SJSA1 (cell line): ENCODE measurements at places on chromosomes 1 and 21. TPM values are rescaled to one million over a fixed set of nuclear protein-coding genes. Genes with fewer than 3 reads are reported as not detected.

HUNK gene
- 13.6 and 17.7 TPM in 2 replicates for total RNA-seq

DNA sequence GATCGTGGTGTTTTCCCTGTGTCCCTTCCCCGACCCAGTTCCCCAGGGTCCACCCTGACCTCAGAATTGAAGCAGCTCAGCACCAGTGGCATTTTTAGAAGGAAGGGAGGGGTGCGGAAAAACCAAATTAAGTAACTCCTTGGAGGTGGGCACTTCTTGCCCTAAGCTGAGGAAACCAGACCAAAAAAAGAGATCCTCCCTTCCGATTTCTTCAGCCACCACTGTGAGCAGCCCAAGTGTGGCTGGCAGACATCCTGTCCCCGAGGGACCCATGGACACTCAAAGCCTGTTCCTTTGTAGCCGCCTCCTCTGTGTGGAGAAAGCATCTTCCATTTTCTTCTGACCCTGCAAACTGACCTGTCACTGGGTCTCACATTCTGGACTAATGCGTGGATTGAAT, 31.3 kb downstream of the KIRREL1 start:
- no peak overlapping the region for H3K4me3 ChIP-seq
- no peak for DNase-seq
- H3K27me3 ChIP-seq = no peaks in the 10 kb centered on the region

THEM5 gene
- total RNA-seq = not detected in 2 replicates

SLC2A5 gene
- total RNA-seq = not detected in 2 replicates

- DNase-seq = no peak
- H3K4me1 ChIP-seq = peaks cover 22% of the 10 kb centered on the region
- no peak within 1 kb of the TSS for H3K27ac ChIP-seq
- H3K4me3 ChIP-seq = no peak within 1 kb of the TSS
These were observed at the start of gene ELF3 for GRCh38 chr1:202010180-202011015. Gene ELF3 (plus strand): TSS chr1:202010587. CDS start chr1:202011137, 550 bp downstream.

DNA sequence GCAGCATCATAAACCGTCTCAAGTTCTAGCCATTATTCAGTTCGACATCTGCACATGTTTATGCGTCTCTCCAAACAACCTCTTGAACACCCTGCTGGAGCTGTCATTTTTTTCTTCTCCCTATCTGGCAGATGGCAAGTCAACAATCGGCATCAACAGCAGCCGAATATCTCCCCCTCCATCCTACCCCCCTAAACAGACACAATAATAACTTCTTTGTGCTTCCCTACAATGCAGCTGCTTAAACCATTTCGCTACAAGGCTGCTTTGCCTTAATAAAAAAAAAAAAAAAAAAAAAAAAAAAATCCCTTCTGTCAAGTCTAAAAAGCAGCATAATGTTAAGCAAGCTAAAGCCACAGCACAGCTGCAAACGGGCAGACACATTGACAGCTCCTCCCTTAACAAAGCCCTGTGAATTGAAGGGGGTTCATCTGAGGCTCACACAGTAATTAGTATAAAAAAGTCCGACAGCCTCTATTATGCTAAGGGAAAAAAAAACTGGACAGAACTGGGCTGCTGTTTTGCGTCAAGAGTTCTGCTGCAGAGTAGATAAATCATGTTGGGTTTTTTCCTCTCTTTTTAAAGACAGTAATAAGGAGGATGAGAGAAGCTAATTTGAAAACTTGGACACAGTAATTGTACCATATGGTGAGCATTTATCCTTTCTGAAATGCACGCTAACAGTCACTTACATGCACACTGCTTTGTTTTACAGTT, 136.4 kb downstream of the AKT3 start:
- H3K4me3 ChIP-seq = peak overlapping the region; percentile 10; the same call in 1 of the 2 replicates
- H3K27ac ChIP-seq = peak overlapping the region; percentile 19
- H3K36me3 ChIP-seq = no peaks in the 10 kb centered on the region; the same call in 1 of the 2 replicates

DNA sequence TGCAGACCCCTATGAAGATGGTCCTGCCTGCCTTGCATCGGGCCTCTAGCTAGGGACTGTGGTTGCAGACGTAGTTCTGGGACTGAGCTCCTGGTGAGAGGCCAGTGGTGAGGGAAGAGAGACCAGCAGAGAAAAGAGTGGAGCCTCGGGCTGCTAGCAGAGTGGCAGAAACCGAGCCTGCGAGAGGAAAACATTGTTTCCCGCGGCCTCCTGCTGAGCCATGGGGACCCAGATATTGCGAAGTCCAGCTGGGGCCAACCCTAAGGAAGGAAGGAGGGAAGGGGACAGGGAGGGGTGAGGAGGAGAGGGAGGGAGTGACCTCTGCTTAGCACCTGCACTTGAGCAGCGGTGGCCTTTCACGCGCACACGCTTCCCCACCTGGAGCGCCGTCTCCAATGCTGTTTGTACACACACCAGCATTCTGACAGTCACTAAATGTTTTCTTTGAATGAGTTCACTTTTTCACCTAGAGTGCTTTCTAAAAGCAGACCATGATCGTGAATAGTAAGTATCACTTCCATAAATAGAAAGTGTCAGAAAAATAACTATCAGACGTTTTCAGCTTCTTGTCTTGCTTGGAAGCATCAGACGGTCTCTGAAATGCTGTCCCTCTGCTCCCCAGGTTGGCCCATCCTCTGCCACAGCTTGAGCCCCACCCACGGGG, 2.5 kb upstream of the FNDC10 start:
- no peaks in the 10 kb centered on the region for H3K36me3 ChIP-seq
- peaks cover 29% of the 10 kb centered on the region for H3K27me3 ChIP-seq
- peaks cover 18% of the 10 kb centered on the region for H3K4me1 ChIP-seq
- no peak overlapping the region for H3K4me3 ChIP-seq
- DNase-seq = no peak

- H3K27ac ChIP-seq = peak overlapping the region; percentile 28
- DNase-seq = no peak
- no peaks in the 10 kb centered on the region for H3K36me3 ChIP-seq
- H3K4me3 ChIP-seq = no peak overlapping the region
- peaks cover 13% of the 10 kb centered on the region for H3K4me1 ChIP-seq
These were observed 149.9 kb upstream of the CAMK1G start for GRCh38 chr1:209433649-209434031.

SPRR2E gene
- total RNA-seq = not detected in 2 replicates

DNA sequence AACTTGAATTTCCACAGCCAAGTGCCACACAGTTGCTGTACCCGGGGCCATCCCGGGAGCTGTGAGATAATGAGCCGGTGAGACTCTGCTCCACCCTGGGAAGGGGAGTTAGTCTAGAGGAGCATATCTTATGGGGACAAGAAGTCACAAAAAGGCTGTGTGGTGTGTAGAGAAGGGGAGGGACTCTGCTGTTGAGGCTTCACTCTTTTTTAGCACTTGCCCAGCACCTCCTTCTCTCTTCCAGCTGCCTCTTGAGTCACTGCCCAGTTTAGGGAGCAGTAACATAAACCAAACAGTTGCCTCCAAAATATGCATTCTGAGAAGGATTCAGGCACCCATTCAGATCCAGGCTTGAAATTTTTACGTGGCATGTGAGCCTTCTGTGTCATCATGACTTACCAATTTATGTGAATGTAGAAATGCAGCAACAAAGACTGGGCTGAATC, 744 bp upstream of the WDR26 start:
- H3K27me3 ChIP-seq = no peaks in the 10 kb centered on the region
- H3K27ac ChIP-seq = peak overlapping the region; percentile 85
- peak overlapping the region; percentile 67 for H3K4me3 ChIP-seq
- H3K36me3 ChIP-seq = peaks cover 27% of the 10 kb centered on the region

KRTAP24-1 gene
- not detected in 2 replicates for total RNA-seq

SMG5 gene
- 49.8 and 68.2 TPM in 2 replicates for total RNA-seq

CFH gene
- total RNA-seq = 75.4 and 85.4 TPM in 2 replicates

DNA sequence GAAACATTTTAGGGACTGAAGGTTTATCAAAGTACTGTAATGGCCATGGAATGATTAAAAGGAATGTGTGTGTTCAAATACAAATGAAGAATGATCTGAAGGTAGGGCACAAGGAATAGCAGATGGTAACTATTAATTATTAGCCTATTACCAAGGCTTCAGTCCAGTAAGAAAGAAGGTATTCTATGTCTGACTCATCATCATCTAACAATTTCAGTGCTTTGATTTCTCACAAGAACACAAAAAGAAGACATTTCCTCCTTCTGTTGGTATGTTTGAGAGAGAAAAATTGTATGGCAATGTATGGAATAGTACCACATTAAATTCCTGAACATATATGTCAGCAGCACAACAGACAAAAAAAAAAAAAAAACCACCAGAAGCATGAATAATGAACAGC, 57.5 kb downstream of the TYW3 start:
- H3K4me3 ChIP-seq = no peak overlapping the region
- no peaks in the 10 kb centered on the region for H3K36me3 ChIP-seq
- H3K4me1 ChIP-seq = no peaks in the 10 kb centered on the region
- no peak overlapping the region for H3K27ac ChIP-seq
- no peak for DNase-seq

- H3K36me3 ChIP-seq = no peaks in the 10 kb centered on the region
- no peak overlapping the region for H3K27ac ChIP-seq
- no peaks in the 10 kb centered on the region for H3K27me3 ChIP-seq
- H3K4me1 ChIP-seq = peaks cover 24% of the 10 kb centered on the region
These were observed 72.7 kb upstream of the LYST start for GRCh38 chr1:235939480-235939775.

DNA sequence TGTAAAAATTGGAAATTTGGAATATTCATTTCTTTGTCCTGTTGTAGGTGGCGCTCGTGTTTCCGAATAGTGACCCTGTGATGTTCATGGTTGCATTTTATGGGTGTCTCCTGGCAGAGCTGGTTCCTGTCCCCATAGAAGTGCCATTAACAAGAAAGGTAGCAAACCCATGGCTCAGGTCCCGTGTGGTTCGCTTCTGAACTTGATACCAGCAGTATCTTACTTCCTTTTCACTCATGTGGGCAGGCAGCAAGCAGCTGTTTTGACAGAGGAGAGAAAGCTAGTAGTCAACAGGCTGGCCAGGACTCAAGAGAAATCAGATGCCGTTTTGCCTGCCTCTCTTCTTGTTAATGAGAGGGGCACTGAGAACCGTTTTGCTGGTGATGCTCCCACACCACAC, 72.8 kb downstream of the S100B start:
- H3K36me3 ChIP-seq = peaks cover 57% of the 10 kb centered on the region
- H3K27ac ChIP-seq = no peak overlapping the region
- no peaks in the 10 kb centered on the region; the same call in 1 of the 2 replicates for H3K4me1 ChIP-seq
- H3K4me3 ChIP-seq = no peak overlapping the region

DNA sequence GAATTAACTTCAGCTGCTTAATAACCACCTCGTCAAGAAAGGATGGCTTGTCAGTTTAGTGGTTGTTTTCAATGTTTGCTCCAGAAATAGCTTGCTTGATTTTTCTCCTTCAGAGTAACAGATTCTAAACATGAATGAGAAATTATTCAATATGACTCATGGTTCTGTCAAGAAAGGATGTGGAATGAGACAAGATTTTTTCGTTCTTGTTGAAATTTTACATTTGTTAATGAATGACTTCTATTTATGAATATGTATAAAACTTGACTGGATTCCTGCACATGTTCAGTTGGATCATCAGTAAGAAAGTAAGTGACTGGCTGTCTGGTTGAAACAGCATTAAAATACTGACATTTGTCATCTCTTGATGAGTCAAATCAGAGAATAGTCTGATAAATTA, 38.3 kb downstream of the IFI44 start:
- no peak overlapping the region for H3K4me3 ChIP-seq
- H3K27ac ChIP-seq = no peak overlapping the region
- DNase-seq = no peak
- H3K27me3 ChIP-seq = no peaks in the 10 kb centered on the region

GRCh38 chr1:222081859-222082258, 340.0 kb upstream of the DUSP10 start:
- H3K4me3 ChIP-seq = no peak overlapping the region
- H3K4me1 ChIP-seq = no peaks in the 10 kb centered on the region; the same call in 1 of the 2 replicates
- no peak for DNase-seq
- no peaks in the 10 kb centered on the region for H3K27me3 ChIP-seq
- no peak overlapping the region for H3K27ac ChIP-seq

ITLN1 gene
- not detected in 2 replicates for total RNA-seq

DNA sequence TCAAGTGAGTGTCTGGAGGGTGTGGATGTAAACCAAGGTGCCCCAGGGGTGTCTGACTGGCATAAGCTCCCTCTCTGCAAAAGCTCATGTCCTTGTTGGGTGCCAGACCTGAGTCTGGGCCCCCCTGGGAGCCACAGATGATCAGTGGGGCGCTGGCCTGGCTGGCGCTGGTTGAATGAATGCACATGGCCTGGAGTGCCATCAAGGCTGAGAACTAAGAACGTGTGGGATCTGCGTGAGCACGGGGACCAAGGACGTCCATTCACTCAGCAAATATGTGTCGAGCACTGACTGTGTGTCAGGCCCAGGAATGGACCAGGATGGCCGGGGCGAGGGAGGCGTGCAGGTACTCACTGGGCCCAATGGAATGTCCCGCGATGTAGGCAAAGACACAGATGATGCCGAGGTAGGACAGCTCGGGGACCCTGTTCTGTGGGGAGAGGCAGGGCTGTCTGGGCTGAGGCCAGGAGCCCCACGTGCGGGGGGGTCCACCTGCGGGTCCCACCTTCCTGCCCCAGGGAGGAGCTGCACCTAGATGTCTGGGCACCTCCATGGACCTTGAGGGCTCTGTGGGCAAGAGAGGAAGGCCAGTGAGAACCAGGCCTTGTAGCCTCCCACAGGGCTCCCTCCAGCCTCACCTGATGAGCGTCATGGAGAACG, 19.1 kb downstream of the SLC2A7 start:
- no peaks in the 10 kb centered on the region for H3K36me3 ChIP-seq
- no peaks in the 10 kb centered on the region for H3K27me3 ChIP-seq
- no peak overlapping the region for H3K4me3 ChIP-seq
- H3K4me1 ChIP-seq = peaks cover 9% of the 10 kb centered on the region

DNA sequence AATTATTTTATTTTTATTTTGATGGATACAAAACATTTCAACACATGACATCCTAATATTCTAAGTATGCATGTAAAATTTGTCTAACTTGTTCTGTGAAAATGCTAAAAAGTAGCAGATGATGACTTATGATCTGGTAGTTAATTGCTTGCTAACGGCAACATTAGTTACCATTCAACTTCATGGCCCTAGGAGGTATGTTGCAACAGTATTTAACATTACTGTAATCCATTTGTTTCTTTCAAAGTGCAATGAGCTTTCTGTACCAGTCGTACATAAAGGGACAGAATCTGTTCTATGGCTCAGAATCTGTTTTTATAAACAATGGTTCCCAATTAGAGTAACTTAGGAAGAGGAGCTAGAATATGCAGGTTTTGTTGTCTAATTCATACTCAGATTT, 91.5 kb upstream of the ZNHIT6 start:
- H3K27me3 ChIP-seq = no peaks in the 10 kb centered on the region
- no peaks in the 10 kb centered on the region for H3K4me1 ChIP-seq
- H3K27ac ChIP-seq = no peak overlapping the region
- H3K36me3 ChIP-seq = no peaks in the 10 kb centered on the region
- no peak for DNase-seq
- no peak overlapping the region for H3K4me3 ChIP-seq
